ENCODE measurements at places on chromosomes 7 and 10.

GRCh38 chr10:77283326-77283725, 354.3 kb downstream of the KCNMA1 start:
- DNase-seq: no peak

DNA sequence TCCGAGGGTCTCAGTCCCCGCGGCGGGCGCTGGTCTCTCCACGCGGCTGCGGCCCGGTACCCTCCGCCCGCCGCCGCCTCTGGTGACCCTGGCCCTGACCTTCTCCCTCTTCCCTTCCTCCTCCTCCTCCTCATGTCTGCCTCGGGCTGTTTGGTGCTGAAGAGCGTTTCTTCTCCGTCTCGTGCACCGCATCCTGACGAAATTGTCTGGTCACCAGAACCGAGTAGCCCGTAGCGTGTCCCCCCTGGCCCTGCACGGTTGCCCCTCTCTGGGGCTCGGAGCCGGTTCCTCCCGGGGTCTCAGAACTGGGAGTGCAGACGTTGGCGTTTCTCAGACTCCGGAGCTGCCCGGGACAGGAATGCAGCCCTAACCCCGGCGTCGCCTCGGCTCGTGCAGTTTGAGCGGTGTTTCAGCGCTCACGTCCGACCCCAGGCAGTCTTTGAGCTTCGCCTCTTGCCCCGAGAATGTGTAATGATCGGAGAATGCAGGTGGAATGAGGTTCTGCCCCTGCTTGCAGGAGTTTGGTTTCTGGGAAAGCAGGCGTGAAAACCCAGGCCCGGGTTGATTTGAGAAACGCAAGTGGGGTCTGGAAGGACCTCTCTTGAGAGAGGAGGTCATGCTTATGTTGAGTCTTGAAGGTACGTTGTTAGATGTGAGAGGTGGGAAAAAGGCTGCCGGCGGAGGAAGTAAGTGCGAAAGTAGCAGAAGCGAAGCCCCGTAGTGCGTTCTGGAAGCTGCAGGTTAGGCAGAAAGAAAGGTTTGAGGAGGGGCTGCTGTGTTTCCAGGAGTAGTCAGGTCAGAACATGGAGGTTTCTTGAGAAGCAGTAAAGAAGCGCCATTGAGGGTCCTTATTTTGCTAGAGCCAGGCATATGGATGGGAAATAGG, 743 bp downstream of the RBM17 start:
- no peak for DNase-seq

- no peak for DNase-seq
Observed at GRCh38 chr7:142693911-142694310, 55.4 kb upstream of the PRSS1 start.

DNA sequence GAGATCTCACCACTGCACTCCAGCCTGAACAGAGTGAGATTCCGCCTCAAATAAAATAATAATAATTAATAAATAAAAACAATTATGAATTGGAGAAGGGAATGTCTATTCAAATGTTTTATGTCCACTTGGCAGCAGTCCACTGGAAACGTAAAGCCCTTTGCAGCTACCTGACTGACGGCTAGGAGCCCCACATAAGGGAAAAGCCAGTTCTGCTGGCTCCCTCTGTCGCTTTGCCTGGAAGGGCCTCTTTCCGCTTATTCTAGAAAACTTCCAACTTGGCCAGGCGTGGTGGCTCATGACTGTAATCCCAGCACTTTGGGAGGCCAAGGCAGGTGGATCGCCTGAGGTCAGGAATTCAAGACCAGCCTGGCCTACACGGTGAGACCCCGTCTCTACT, 6.1 kb upstream of the TNS3 start:
- no peak for DNase-seq

GRCh38 chr10:47061776-47062175, 150.5 kb downstream of the PTPN20 start:
- no peak for DNase-seq

All from stimulated activated CD4-positive, alpha-beta T cell treated with anti-CD3 and anti-CD28 coated beads, Interleukin-1b, Interleukin-23, amount 100 ng/mL, for 4 hours (primary cell).